CD4-positive, alpha-beta T cell treated with Interferon alpha-2 for 1 hour (primary cell): ENCODE measurements at places on chromosomes 16 and 17.

DNA sequence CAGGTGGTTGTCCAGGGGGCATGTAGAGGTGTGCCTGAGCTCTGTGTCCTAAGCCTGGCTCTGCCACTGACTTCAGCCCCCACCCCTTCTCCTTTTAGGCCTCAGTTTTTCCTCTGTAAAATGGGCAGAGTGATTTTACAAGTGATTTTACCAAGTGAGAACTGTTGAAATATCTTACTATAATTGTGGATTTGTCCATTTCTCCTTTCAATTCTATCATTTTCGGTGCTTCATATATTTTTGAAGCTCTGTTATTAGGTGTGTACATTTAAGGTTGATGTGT, 21.7 kb upstream of the HOXB9 start:
- no peak for DNase-seq

DNA sequence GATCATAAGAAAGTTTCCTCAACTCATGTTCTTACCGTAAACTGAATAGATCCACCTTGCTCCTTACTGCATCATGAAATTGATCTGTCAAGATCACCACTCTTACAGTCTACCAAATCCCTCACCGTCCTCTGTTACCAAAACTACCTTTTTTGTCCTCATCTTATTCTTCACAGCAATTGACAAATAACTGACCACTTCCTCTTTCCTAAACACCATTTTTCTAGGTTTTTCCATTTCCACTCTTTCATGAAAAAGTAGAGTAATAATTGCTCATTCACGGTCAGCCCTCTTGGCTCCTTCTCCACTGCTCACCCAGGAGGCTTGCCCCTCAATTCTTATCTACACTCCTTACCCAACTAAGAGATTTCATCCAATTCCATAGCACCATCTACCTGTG, 44.9 kb downstream of the ABCA5 start:
- no peak for DNase-seq

DNA sequence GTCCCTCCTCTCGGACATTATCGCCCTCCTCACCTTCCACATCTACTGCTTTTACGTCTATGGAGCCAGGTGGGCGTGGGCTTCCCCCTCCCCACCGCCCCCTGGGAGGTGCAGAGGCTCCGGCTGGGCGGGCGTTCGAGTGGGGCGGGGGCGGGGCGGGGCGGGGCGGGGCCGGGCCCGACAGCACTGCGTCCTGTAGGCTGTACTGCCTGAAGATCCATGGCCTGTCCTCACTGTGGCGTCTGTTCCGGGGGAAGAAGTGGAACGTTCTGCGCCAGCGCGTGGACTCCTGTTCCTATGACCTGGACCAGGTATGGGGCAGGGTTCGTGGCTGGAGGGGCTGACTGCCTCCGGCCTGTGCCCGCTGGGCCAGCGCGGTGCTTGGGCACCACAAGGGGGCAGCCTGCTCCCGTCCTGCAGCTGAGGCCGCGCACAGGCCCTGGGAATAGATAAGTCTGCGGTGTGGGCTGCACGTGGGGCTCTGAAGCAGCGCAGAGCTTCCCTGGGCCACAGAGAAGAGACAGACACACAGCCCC, 9.2 kb downstream of the PIGQ start:
- DNase-seq, result peak; percentile 75

- no peak for DNase-seq
Observed at GRCh38 chr17:79702034-79702433, 28.7 kb upstream of the ENPP7 start.

DNA sequence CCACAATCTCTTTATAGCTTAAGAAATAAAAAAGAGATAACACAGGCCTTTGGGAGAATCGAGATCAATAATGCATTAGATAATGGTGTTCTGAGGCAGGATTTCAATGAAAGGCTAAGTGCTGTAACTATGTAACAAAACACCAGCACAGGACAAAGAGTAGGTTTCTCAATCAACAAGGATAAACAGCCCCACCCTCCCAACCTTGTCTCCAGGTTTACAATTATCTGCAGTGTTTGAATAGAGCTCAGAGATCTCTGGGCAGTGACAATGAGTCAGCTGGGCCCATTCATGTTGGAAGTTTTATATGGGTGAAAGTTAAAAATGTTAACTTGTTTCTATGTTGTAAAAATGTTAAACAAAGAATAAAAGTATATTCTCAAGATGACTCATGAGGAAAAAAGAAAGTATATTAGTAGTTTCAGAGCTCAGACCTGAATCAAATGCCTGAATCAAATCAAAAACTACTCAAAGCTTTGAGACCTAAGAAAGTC, 17.0 kb upstream of the KRT20 start:
- no peak for DNase-seq

- DNase-seq, result no peak
Observed at GRCh38 chr17:19567216-19568015, 33.8 kb downstream of the SLC47A1 start.

GRCh38 chr17:40953881-40954280, 12.9 kb downstream of the KRT39 start:
- DNase-seq, result no peak

GRCh38 chr16:642189-643049, 791 bp downstream of the MCRIP2 start:
- DNase-seq, result peak; percentile 39

GRCh38 chr17:78013683-78014467, 55.4 kb downstream of the TNRC6C start:
- peak; percentile 55 for DNase-seq

GRCh38 chr17:40343219-40344119, 21.1 kb downstream of the GJD3 start:
- DNase-seq, result peak; percentile 61

DNA sequence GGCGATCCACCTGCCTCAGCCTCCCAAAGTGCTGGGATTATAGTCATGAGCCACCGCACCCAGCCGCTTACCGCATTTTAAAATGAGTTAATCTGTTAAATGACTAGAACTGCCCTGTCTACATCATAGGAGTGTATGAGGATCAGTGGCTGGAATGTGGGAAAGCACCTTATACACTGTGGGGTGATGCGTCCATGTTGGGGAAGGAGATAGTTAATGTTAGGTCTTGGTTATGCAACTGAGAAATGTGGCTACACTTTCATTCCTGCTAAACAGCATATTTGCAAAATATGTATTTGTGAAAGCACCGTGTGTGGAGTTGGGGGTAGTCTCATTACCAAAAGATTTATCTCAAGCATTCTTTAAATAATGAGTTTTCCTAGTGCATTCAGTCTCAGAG, 107.6 kb downstream of the SPACA3 start:
- no peak for DNase-seq

- DNase-seq, result no peak
Observed at GRCh38 chr16:2450535-2450934, 9.4 kb upstream of the TEDC2 start.

GRCh38 chr17:67217446-67217845, 27.6 kb downstream of the HELZ start:
- DNase-seq, result no peak

GRCh38 chr16:1034230-1035065, 38.1 kb upstream of the SSTR5 start:
- DNase-seq, result no peak

DNA sequence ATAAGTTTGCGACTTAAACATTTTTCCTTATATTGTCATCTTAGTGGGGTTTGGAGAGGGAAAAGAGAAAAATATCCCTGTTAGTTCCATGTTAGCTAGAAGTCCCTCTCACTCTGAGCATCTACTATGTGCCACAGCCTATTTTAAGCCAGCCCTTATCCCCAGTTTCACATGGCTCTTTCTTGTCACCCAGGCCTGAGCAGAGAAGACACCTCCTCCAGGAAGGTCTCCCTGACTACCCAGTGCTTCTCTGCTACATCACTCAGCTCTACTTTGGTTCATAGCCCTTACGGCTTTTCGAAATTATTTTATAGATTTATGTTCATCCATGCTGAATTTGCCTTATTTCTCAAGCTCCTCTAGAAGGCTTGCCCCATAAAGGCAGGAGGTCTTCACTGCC, 7.2 kb upstream of the MAP2K3 start:
- DNase-seq, result no peak

GRCh38 chr17:79930877-79931816, 91.9 kb upstream of the CBX4 start:
- DNase-seq, result no peak

DNA sequence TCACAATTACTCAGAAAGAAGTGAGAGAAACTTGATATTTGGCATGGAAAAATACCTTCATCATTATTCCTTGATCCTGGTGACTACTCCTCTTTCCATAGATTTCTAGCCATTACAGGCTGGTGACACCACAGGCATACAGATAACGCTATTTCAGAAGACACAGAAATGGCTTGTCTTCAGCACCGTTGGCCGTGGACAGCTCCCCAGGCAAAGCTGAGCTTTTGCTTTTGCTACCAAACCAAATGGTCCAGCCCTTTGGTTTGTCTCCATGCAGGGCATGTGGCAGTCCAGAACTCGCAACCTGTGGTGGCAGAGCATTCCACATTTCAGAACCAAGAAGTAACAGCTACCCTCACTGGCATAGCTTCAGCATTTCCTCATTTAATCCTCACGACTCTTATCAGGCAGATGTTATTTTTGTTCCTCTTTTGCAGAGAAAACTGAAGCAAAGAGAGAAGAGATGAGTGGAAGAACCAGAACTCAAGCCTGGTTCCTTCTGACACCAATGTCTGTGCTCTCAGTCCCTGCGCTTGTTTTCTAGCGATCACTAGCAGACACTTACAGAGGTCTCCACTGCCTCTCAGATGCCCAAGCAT, 55.5 kb downstream of the HS3ST4 start:
- DNase-seq, result no peak

- DNase-seq, result no peak
Observed at GRCh38 chr17:40112718-40113109, 9.1 kb upstream of the MSL1 start.

DNA sequence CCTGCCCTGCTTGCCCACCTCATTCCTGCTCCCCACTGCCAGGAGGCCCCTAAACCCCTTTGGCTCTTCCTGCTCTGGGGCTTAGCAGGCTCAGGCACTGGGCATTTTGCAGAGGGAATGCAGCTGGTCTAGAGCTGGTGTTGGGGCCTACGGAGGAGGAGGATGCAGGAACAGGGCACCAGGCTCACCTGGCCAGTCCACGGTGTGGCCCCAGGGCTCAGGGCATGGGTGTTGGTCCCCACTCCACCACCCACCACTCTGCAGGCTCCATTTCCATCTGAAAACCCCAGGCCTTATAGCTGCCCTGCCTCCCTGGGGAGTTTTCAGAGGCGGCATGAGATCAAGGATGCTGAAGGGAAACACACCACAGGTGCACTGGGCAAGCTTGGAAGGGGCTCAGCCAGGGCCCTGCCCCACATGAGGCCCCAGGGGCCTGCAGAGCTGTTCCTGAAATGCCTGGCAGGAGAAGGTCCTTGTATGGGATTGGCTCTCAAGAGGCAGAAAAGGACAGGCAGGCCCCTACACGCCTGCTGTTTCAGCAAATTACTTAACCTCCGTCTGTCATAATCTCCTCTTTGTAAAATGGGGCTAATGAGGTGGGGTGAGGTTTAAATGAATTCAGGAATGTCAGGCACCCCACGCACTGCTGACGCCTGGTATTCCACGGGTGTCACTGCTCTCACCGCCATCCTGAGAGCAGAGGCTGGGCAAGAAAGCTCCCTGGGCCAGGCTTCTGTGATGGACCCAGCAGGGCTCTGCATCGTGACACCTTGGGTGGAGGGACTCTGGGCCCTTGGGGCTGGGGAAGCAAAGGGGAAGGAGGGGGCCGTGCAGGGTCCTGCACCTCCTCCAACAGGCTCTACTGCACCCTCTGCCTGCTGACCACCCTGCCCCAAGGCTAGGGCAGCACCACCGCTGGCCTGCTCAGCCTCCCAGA, 9.3 kb downstream of the SLC47A2 start:
- no peak for DNase-seq

DNA sequence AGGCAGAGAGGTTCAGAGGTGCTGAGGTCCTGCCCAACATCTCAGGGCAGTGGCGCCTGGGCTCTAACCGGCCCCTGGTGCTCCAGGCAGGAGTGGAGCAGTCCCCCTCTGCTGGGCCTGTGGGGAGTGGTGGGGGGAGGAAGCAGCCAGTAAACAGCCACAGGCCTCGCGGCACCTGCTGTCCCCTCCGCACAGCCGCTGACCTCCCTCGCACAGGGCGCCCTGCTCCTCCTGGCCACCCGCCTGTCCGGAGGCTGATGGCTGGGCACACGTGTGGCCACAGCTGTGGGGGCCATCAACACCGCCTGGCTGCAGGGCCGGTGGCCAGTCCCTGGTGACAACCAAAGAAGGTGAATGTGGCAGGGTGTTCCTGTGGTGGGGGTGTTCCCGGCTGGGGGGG, 36.8 kb upstream of the PABPN1L start:
- no peak for DNase-seq

GRCh38 chr17:14752011-14752410, 451.1 kb downstream of the HS3ST3B1 start:
- DNase-seq, result no peak

- no peak for DNase-seq
Observed at GRCh38 chr17:56822725-56823124, 11.0 kb downstream of the C17orf67 start.

GRCh38 chr17:39674702-39675389, 6.6 kb downstream of the PNMT start:
- no peak for DNase-seq

- no peak for DNase-seq
Observed at GRCh38 chr17:798246-798645, 16.1 kb downstream of the MRM3 start.

- DNase-seq, result no peak
Observed at GRCh38 chr16:10951026-10951425, 6.7 kb downstream of the CLEC16A start.

GRCh38 chr16:83338941-83339340, 468.8 kb upstream of the HSBP1 start:
- DNase-seq, result no peak

- no peak for DNase-seq
Observed at GRCh38 chr16:895371-895770, 75.4 kb downstream of the LMF1 start.

GRCh38 chr17:9364837-9365430, 210.7 kb downstream of the STX8 start:
- DNase-seq, result no peak

GRCh38 chr16:13113741-13114140, 212.3 kb downstream of the SHISA9 start:
- no peak for DNase-seq

GRCh38 chr17:7238420-7239090, 702 bp downstream of the PHF23 start:
- peak; percentile 53 for DNase-seq
